Cortex of kidney (tissue), 1 donor: ENCODE measurements at places on chromosomes 3 and 15.

DNA sequence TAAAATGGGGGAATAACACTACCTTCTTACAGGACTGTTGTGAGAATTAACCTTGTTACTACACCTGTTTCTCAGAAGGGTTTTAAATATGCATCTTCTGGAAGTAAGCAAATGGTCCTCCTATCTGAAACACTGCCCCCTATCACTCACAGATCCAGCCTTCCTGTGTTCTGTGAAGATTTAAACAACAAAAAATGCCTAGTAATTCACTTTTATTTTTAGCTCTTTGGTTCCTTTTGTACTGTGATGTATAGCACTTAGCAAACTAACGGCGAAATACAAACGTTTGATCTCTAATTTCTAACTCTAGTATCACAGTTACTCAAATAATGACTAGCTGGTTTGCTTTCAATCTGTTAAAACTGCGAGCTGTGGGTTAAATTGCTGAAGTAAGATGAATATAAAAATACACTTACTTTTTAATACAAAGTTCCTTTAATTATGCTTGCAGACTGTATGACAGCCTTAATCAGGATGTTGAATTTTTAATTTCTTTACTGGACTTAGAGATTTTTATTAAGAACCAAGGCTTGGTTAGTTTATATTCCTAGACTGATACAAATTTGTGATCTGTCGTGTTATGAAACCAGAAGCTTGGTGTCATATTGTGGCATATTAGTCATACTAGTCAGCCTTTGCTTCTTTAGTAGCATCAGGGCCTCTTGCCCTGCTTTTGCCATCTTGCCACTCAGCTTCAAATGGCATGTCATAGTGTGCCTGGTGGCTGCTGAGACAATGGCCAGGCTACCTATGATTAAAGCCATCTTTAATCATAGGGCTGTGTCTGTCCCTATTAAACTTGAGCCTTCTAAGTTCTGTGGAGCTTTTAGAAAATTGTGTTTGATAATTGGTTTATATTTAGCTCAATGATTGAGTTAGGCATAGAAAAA lies 9.2 kb downstream of the EIF3J start:
- no peak for DNase-seq

- no peak for DNase-seq
Observed at GRCh38 chr3:141644931-141645330, 93.2 kb upstream of the RNF7 start.

DNA sequence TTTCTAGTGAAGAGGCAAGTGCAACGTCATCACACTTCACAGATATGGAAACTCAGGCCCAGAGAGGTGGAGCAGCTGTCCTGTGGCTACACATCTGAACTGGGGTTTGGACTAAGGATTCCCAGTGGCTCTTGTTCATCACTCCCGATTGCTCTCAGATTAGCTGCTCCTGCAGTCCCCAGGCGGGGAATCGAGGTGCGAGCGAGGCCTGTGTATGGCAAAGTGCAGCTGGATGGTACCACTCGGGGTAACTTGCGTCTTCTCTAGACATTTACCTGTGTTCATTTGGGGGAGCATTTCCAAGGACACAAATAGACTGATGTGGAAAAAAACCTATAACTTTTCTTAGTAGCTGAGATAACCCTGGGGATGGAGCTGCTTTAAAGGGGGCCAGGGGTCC lies 45.9 kb upstream of the TRPM1 start:
- DNase-seq = no peak

GRCh38 chr3:5001805-5002173 lies 22.6 kb downstream of the BHLHE40 start:
- no peak for DNase-seq

DNA sequence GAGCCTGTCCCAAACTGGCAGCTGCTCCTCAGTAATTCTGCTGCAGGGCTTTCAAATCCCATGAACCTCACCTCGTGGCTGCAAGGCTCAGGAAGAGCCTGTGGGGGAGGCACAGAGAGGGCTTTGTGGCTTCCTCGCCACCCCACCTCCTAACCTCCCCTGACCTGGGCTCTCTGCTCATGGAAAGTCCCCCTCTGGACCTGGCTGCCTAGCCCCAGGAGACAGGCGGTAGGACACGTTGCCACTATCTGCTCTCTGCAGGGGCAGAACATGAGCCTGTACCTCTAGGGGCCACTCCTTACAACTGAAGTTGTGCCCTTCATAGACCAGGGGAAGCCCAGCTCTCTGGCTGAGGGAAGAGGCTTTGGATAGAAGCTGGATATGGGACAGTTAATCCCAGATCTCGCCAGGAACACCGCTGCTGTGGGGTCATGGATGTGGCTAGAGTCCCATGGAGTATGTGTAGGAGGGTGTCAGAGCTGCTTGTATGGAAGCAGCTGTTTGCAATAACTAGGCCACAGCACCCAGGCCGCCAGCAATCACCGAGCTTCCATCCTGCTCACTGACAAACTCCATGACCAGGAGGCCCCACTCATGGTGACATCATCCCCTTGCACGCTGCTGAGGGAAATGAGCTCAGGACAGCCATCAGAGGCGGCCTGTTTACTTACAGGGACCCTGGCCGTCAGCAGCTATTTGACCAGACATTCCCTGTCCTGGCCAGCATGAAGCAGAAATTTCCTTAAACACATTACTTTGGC lies 34.0 kb upstream of the CILP start:
- DNase-seq = no peak

GRCh38 chr3:184155644-184156521 lies 706 bp downstream of the DVL3 start:
- no peak for DNase-seq

DNA sequence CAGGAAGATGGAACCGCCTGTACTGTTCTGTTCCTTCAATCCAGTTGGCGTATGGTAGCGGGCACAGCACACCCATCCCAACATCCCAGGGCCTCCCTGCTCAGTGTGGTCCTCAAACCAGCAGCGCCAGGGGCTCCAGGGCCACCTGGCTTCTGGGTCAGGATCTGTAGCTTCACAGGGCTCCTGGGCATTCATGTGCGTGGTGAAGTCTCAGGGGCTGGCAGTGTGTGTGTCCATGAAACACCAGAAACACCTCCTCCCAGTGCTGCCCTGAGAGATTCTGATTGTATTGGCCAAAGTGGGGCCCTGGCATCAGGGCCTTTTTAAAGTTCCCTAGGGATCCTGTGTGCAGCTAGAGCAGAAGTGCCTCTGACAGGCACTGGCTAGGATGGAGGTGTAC lies 42.1 kb downstream of the ABTB1 start:
- DNase-seq = no peak

DNA sequence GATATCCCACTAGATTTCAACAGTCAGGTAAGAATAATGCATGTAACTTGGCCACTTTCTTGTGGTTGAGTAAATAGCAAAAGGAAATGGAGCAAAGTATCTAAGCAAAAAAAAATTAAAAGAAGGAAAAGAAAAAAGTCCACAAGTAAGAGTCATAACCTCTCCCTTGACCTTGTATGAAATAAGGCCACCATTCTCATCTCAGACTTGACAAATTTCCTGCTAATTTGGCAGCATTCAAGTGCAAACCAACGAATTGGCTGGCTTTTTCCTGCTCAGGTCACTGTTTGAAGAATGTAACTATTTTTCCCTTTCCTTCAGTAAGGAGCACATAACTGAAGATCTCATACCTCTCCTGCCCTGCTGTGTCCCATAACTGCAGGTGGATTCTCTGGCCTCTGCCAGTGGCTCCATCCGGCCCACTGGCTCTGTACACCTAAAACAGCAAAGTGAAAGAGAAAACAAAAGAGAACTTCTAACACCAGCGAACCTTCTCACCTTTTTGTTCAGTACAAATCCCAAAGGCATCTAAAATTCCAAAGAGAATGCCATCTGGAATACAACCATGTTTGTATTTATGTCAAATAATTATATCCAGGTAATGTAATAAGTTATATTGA lies 33.4 kb upstream of the RSL24D1 start:
- DNase-seq = no peak
